IgD-negative memory B cell (primary cell): ENCODE measurements at places on chromosomes 1 and 21. TPM values are rescaled to one million over a fixed set of nuclear protein-coding genes. Genes with fewer than 3 reads are reported as not detected.

The PPIAL4G gene
- not detected for polyA plus RNA-seq

The B3GALT6 gene
- polyA plus RNA-seq, result 5.6 TPM

The PRAMEF11 gene
- not detected for polyA plus RNA-seq

The RAB25 gene
- 2.9 TPM for polyA plus RNA-seq

The CLDN17 gene
- not detected for polyA plus RNA-seq

The GPR161 gene
- not detected for polyA plus RNA-seq

The AUNIP gene
- not detected for polyA plus RNA-seq
